CD4-positive, alpha-beta T cell treated with Interleukin-6 for 4 hours (primary cell): ENCODE measurements at places on chromosomes 5 and 9.

GRCh38 chr9:114300153-114300845 is 22.6 kb upstream of the ORM1 start:
- no peak for DNase-seq

GRCh38 chr5:107272954-107273353 is 397.8 kb downstream of the EFNA5 start:
- DNase-seq = no peak

GRCh38 chr9:130328349-130328801 is 62.8 kb downstream of the HMCN2 start:
- no peak for DNase-seq

- no peak for DNase-seq
Measured at GRCh38 chr5:1502046-1502736, 21.6 kb downstream of the LPCAT1 start.

DNA sequence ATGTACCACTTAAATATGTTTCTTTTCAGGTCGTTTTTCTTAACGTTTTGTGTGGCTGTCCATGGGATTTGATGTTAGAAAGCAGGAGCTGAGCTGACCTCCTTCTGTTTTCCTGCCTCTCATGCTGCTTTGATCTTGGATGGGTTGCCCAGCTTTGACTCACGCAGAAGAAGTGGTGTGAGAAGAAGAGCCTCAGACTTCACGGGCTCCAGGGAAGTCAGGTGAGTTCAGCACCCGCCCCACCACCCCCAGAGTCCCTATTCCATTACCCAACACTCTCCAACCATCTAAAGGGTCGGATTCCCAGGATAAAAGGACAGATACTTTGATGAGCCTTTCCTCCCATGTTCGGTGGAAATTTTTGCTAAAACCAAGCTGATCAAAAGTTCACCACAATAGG is 373.4 kb downstream of the IRX2 start:
- DNase-seq = no peak

DNA sequence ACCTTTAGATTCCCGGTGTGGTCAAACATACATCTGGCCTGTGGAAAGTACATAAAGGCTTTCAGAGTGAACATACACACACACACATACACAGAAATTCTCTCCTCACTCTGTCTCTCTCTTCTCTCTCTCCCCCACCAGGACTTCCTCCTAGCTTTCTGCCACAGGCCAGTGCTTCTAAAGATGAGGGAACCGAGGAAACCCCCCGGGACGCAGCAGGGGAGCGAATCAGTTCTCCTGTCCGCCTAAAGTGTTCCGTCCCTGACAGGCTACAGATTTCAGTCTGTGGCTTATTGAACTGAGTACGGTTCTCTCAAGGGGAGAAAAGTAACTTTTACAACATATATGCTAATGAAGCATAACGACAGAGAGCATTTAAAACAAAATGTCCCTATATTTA is 75.8 kb downstream of the MED27 start:
- DNase-seq = no peak

GRCh38 chr5:149656576-149657182 is 73.4 kb upstream of the PPARGC1B start:
- no peak for DNase-seq

DNA sequence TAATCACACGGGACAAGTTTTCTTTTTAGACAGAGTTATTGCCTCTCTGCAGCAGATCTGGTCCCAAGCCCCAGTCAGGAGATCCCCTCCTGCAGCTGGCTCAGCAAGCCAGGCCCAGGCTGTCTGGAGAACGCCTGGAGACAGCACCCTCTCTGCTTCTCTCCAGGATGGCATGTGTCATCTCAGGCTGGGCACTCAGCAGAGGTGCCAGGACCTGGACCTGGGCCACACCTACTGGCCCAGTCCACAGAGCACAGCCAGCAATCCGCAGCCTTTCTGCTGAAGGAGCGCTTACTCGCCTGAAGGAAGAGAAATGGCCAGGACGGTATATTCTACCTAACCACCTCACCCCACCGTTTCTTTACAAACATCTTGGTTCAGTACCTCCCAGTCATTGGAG is 4.7 kb upstream of the TBC1D9B start:
- no peak for DNase-seq

DNA sequence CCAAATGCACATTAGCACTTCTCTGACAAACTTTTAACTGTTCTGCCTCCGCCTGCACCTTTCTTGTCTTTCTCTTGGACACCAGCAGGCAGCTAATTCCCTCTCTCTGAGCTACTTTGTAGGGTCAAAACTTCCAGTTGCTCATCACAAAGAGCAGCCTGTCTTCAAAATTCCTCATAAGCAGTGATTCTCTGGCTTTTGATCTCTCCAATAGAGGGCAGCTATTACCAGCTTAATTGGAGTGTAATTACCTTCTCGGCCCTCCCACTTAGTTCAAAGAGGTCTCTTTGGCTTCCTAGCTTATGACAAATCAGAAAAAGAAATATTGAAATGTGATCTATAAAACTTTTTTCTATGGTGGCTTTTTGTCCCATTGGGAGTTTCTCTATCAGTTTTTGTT is 43.6 kb upstream of the RAD23B start:
- no peak for DNase-seq

DNA sequence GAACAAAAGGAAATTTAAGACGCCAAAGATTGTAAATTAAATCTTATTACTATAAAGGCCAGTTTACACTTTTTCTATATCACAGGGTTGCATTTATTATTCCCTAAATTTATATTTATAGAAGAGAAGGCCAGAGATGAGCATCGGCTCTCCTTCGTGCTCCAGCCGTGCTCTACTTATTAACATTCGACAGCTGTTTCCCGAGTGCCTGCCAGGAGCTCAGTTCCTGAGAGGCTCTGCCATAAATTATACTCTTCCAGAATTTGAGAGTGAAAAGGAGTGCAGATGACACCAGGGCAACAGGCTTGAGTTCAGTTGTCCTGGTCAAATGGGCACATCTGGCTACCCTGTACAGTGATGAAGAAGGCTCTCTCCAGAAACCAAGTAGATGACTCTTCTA is 70.1 kb downstream of the PCSK5 start:
- DNase-seq = no peak

- no peak for DNase-seq
Measured at GRCh38 chr9:85964949-85965348, 24.0 kb downstream of the NAA35 start.

- no peak for DNase-seq
Measured at GRCh38 chr5:29460971-29461559, 1732.4 kb upstream of the CDH6 start.
